ENCODE measurements at places on chromosomes 3 and 15.

DNA sequence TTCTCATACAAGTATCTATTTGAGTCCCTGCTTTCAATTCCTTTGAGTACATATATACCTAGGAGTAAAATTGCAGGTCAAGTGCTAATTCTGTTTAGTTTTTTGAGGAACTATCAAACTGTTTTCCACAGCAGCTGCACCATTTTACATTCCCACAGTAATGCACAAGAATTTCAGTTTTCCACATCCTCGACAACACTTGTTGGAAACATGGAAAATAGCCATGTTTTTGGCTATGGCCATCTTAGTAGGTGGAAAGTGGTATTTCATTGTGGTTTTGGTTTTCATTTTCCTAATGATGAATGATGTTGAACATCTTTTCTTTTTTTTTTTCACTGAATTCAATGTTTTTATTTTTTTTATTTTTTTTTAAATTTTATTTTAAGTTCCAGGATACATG, 44.4 kb upstream of the TNFAIP8L3 start:
- DNase-seq: no peak

DNA sequence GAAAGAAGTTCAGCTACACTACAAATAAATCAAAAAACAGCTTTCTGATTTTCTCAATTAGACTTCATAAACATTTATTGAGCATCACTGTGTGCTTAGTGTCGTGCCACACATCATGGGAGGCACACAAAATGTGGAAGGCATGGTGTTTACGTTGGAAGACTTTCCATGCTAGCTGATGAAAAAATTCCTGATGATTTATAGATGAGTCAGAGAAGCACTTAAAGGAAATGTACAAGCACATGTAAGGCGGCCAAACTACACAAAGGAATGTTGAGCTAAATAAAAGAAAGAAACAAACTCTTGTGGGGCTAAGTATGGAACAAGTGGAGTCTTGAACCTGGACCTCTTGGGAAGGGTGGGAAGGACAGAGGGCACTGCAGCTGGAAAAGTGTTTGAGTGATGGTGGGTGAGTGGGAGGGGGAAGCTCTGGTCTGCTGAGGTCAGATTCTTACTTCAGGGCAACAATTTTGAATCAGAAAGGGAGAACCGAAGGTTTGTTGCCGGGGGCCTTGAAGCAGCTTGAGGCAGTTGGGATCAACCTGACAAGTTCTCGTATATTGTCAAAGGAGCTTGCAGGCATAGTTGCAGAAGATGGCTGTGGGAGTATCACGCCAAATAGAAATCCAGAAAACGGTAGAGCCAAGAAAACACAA, 66.9 kb downstream of the FOXB1 start:
- no peak for DNase-seq

DNA sequence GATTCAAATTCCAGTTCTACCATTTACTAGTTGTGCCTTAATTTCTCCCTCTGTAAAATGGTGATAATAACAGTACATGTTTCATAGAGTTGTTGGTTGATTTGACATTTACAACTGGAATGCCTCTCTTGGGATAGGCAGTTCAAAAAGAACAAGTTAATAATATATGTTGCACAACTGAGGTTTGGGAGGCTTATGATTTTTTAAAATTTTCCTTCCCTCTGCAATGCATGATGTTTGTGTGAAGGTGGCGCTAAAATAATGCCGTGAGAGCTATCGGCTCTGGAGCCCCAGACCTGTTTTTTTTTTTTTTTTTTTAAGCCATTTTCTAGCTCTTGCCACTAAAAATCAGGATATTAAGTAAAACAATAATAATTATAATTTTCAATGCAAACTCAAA, 18.6 kb downstream of the DNAJB11 start:
- DNase-seq: no peak

GRCh38 chr3:158731938-158732855, at the start of gene RARRES1:
RARRES1 (minus strand) TSS chr3:158732457; CDS start chr3:158732415, 42 bp downstream.
- DNase-seq: no peak

- no peak for DNase-seq
Observed at GRCh38 chr15:61411902-61412510, 182.9 kb upstream of the RORA start.

DNA sequence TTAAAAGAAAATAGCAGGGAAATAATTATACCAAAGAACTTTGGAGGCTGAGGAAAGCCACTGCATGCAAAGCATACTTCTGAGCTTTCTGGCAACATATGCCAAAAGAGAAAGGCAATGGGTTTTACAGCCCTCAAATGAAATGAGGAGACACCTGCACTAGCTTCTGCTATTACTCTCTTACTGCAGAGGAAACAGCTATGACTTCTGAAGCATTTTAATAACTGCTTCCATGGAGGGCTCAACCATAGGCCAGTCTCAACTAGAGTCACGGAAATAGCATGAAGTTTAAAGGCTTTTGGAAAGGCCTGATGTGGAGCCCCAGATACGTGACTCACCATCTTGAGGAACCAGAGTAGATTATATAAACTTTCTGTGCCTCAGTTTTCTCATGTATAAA, 114.8 kb downstream of the OXNAD1 start:
- no peak for DNase-seq
